ENCODE measurements at places on chromosomes 7 and 10. TPM values are rescaled to one million over a fixed set of nuclear protein-coding genes. Genes with fewer than 3 reads are reported as not detected.

- DNase-seq = no peak
Measured at GRCh38 chr7:116784647-116785046, 77.7 kb upstream of the CAPZA2 start.

GRCh38 chr7:97006055-97006815 is 882 bp downstream of the DLX6 start:
- DNase-seq = no peak

- DNase-seq = no peak
Measured at GRCh38 chr7:42049761-42050160, 187.2 kb downstream of the GLI3 start.

The TSPAN33 gene
- 9.7 TPM for total RNA-seq

The CLDN4 gene
- total RNA-seq = 0.27 TPM

GRCh38 chr10:48739170-48739569 is 54.5 kb downstream of the WDFY4 start:
- no peak for DNase-seq

DNA sequence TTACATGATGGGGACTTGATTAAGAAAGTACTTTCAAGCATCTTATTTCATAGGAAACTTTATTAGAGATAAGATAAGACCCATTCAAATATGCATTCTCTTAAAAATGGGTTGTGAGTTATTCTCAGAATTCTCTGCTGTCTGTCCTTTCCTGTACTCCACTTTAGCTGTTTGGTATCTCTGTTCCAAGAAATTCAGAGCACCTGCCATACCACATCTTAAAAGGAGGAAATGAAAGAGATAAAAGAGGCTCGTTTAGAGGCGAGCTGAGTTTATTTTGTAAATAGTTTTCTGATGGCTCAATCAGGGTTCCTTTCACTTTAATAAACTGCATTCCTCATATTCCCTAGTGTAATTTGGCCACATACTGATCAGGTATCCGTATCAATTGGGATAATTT is 87.2 kb downstream of the MDFIC start:
- no peak for DNase-seq

The FAM20C gene
- 22.2 TPM for total RNA-seq

GRCh38 chr10:42987121-42987541 is 89.7 kb upstream of the RET start:
- DNase-seq = no peak

The ENO4 gene
- not detected for total RNA-seq

The C7orf57 gene
- total RNA-seq = not detected
